ENCODE measurements at places on chromosomes 12 and 14.
A peak's percentile ranks its signal among the peaks of the same experiment; 100 is the strongest.

DNA sequence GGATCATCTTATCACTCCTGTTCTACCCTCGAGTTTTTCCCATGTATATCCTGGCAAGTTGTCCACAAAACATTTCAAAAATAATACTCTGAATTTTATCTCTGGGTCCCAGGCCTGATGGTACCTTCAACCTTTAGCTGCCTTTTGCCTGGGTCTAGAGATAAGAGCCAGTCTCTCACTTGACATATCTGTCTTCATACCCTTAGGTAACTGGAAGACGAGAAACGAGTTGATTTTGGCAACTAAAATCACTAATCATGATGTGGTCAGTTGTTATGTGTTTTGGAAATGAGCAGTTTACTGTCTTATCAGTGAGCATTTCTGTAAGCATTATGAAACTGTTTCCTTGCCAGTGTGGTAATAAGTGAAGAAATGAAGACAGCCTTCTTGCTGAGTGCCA lies 6.3 kb downstream of the RNF10 start:
- peak; percentile 98 for DNase-seq

DNA sequence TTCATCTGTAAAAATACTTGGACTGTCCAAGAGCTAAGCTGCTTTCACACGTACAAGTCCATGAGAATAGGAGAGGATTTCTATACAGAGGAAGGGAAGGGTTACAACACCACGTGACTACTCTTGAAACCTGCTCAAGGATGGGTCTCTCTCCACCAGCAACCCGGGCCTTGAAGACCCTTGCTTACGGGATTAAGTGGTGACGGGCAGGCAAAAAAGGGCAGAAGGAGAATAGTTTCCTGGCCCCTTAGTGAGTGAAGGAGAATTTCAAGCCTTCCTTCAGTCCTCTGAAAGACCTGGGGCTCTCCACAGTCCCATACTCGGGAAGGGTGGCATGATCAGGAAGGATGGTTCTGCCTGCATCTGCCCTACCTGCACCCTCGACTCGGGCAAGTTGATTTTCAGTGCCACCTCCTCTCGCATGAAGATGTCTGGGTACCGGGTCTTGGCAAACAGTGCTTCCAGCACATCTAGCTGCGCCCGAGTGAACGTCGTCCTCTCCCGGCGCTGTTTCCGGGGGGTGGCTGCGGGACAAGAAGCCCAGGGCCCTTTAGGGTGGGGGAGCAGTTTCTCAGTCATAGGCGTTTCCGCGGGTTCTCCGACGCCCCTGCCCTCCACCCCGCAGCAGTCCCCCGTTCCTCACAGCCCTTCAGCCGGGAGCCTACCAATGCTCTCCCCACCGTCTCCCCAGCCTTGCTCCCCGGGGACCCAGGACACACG lies 6.3 kb downstream of the OTX2 start:
- no peak for DNase-seq

GRCh38 chr12:99611599-99611998 lies 36.0 kb upstream of the GARIN6 start:
- no peak for DNase-seq

- DNase-seq, result no peak
Observed at GRCh38 chr12:127301876-127302275, 965.1 kb upstream of the TMEM132C start.

DNA sequence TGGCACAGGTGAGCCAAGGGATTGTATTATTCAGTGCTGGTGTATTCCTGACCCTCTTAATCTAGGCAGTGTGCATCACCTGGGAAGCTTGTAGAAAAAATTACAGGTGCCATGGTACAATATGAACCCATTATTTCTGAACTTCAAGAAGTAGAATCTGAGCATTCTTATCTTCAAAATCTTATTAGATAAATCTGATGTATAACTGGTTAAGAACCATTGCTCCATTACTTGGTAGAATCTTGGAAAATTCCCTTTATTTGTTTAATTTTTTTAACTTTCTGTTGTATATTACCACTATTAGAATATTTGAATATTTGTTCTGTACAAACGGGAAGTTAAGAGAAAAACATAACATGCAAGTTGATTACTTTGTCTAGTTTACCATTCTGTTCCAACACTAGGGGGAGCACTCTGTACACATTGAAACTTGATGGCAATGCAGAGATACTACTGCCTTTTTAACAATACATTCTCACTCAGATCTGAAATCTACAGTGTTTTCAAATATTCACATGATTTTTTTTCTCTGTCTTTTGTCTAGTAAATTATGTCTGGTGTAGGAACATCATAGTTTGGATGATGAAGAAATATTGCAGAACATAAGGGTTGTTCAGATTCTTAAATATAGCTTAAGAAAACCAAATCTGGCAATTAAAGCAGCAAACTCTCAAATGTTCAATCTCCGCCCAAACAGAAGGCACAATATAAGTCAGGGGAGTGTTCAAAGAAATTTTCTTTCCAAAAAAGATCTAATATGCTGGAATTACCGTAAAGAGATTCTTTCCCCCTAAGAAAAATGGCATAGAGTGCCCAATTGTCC lies 196.6 kb downstream of the PCNX1 start:
- peak; percentile 5 for DNase-seq

DNA sequence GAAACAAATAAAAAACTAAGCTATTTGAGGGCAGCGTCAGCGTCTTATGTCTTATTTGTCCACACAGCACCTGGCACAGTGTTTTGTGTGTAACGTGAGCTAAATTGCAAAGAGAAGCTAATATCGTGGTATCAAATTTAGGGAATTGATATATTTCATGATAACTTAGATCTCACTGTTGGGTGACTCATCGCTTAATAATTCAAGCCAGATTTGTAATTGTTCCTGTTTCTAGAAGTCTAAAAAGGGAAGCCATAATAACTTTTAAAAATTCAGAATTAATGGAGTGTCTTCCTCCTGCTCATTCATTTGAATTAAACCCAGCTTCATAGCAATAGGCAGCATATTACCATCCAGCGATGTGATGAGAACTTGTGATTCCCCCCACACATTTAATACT lies 214.7 kb downstream of the PDZRN4 start:
- DNase-seq, result no peak

DNA sequence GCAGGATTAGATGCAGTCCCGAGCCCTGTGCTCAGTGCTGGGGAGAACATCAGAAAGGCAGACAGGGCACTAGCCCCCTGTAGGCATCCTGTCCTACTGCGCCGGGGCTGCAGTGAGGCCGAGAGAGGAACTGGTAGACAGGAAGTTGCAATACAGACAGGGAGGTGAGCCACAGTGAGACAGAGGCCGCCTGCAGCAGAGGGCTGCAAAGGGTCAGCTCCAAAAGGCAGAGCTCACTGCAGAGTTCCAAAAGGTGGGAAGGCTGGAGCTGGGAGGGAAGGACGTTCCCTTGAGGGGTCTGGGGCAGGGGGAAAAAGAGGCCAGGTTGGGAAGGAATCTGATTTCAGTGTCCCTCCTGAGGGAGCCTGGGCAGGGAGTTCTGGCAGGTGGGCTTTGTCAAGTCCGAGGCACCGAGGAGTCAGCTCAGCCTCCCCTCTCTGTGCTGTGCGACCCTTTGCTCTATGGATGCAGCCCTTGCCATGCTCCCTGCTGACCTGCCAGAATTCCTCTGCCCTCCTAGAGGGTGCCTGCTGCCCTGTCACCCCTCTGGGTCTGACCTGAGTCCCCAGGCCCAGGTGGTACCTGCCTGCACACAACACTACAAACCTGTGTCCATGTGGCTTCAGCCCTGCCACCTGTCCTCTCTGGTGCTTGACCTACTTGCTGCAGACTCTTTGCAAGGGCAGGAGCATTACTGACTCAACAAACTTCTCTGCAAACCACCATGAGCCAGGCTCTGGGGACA lies 63.5 kb downstream of the PRMT8 start:
- DNase-seq, result no peak

DNA sequence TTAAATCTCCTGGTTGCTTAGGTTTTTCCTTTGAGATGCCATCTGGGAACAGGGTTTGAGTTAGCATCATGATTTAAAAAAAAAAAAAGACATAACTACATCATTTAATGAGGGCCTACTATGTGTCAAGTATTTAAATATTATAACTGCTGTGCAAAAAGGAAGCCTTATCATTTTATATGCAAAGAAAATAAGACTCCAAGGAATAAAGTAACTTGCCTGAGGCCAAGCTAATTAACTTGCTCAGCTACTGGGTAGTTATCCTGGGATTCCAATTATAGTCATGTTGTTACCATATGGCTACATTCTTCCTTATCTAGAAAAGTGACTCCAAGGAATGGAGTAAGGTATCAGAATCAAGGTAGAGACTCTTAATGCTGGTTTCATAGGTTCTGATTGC lies 123.5 kb downstream of the SLC41A2 start:
- no peak for DNase-seq

GRCh38 chr12:66508025-66508424 lies 170.9 kb downstream of the GRIP1 start:
- DNase-seq, result no peak

- no peak for DNase-seq
Observed at GRCh38 chr14:89219051-89219450, 198.0 kb downstream of the FOXN3 start.

DNA sequence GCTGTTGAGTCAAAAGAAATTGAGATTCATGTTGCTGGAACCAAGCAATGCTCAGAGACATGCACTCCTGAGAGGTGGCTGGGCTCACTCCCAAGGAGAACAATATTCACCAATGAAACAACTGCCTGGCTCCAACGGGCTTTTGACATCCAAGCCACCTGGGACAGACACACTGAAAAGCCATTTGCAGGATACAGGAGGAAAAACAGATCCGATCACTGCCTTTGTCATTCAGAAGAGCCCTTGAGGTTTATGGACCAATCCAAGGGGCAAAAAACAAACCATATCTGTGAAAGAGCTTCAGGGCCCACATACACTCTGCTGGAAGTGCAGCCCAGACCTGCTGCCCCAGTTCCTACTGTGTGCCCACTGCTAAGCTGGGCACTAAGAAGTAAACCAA lies 277.5 kb downstream of the NUAK1 start:
- DNase-seq, result no peak

GRCh38 chr14:89849931-89850330 lies 104.6 kb downstream of the EFCAB11 start:
- no peak for DNase-seq

DNA sequence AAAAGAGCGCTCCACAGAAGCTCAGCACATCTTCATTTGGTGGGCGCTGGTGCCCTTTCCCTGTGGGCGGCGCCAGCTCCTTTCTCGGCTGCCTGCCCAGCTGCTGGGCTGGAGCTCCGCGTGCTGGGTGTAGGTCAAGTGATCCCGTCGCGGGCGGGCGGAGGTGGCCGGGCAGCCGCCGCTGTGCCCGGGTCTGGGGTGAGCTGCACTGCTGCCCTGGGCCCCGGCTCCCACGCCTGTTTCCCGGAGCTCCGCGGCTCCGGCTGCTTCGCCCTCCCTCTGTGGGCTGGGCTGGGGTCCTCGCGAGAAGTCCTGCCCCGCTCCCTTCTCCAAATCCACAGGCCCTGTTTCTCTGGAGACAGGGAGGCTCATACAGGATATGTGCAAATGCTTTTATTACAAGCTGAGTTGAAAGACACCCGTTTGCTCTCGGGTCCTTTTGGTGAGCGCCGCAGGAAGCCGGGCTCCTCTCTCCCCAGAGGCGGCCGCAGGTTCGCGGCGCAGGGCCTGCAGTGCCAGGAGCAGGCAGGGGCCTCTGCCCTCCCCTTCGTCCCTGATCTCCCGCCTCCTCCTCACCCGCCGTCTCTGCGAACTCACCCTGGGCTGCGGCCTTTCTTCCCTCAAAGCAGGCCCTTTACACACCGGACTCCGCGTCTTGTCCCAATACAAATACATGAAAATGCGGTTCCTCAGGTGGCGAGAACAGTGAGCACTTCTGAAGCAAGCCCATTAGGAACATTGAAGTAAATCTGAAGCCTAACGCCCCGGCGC lies 67.8 kb upstream of the CAPRIN2 start:
- no peak for DNase-seq

DNA sequence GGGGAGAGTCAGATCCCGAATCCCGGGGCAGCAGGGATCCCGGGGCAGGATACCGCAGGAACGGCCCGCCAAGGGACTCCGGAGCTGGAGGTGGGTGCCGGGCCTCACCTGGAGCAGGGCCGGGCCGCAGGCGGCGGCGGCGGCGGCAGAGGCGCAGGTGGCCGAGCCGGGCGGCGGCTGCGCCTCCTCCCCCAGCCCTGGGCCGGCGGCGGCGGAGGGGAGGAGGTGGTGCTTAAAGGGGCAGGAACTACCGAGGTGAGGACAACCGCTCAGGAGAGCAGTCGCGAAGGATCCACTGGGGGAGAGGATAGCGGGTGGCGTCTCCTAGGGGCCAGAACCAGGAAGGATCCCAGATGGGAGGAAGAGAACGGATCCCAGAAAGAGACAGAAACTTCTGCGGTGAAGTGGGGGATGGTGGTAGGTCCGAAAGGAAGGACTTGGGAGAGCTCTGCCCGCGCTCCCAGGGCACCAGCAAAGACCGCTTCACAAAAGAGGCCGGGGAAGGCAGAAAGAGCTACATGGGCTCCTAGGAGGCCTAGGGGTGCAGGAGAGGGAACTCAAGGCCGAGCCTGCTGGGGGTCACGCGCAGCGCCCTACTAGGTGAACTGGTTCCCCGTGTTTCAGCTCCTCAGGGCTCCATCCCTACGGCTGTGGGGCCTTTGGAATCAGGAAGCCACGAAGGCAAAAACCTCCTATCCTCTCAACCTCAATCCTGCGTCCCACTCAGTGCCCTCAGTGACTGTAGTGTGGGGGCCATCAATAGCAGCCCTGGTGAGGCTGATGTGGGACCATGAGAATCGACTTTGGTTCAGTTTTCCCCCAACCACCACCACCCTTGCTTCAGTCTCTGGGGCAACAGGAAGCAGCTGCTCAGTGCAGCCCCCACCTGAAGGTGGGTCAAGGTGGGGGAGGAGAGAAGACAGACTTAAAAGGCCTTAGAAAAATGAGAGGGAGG lies 5.0 kb upstream of the BAZ2A start:
- peak; percentile 56 for DNase-seq

- DNase-seq, result no peak
Observed at GRCh38 chr14:30443368-30444007, 115.5 kb upstream of the G2E3 start.

GRCh38 chr12:43022838-43023237 lies 433.3 kb upstream of the PRICKLE1 start:
- DNase-seq, result no peak

DNA sequence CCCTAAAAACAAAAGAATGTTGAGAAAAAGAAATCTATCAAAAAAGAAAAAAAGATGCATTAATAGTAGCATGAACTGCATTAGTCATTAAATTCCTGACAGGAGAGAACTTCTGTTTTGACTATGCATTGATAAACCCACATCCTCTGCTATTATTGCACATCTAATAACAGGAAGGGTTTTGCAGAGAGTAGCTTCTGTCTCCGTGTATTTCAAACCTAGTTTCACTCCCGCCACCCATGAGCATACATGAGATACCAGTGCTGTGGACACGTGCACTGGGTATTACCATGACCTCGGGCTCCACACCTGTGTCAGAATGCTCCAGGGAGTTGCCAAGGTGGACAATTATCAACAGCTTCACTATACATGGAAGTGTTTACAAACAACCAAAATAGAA lies 449.1 kb upstream of the SOX5 start:
- no peak for DNase-seq

DNA sequence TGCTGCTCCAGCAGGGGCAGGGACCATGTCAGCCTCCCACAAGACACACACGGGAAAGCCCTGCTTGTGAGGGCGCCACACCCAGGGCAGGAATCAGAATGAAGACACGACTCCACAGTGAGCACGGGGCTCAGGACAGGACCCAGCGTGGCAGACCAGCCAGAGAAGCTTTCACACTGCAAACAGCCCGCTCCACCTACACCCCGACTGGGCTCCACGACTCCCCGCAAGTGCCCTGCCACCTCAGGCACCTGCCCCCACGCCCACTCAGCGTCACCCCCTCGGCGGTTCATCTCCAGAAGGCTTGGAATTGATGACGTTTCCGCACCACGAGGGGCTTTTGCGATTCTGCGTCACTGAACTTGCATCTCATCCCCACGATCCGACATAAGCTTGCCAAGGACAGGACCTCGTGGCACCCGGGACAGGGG lies 91.1 kb downstream of the FBXL14 start:
- no peak for DNase-seq

All from GF-D8 (cell line).